Sigmoid colon (tissue), 7 donors: ENCODE measurements at places on chromosomes 13 and 19. TPM values are rescaled to one million over a fixed set of nuclear protein-coding genes. Genes with fewer than 3 reads are reported as not detected.
A peak's percentile ranks its signal among the peaks of the same experiment; 100 is the strongest.

GRCh38 chr13:60431108-60431700, 34.2 kb downstream of the TDRD3 start:
- no peak overlapping the region for H3K4me3 ChIP-seq
- DNase-seq = no peak
- H3K27me3 ChIP-seq = no peaks in the 10 kb centered on the region
- no peaks in the 10 kb centered on the region for H3K4me1 ChIP-seq
- no peaks in the 10 kb centered on the region for H3K36me3 ChIP-seq
- no peak overlapping the region for H3K27ac ChIP-seq

- no peak for DNase-seq
- H3K4me1 ChIP-seq = no peaks in the 10 kb centered on the region
- no peak overlapping the region for H3K27ac ChIP-seq
- no peaks in the 10 kb centered on the region for H3K36me3 ChIP-seq
These were observed 459.1 kb upstream of the ATXN8OS start for GRCh38 chr13:69648340-69649062.

GRCh38 chr19:48480183-48480557, 11.0 kb downstream of the CYTH2 start:
- H3K4me1 ChIP-seq = peaks cover 14% of the 10 kb centered on the region
- H3K27ac ChIP-seq = peak overlapping the region; percentile 86
- H3K36me3 ChIP-seq = peaks cover 32% of the 10 kb centered on the region
- peak overlapping the region; percentile 50 for H3K4me3 ChIP-seq
- no peaks in the 10 kb centered on the region for H3K27me3 ChIP-seq
- peak; percentile 89 for DNase-seq

DNA sequence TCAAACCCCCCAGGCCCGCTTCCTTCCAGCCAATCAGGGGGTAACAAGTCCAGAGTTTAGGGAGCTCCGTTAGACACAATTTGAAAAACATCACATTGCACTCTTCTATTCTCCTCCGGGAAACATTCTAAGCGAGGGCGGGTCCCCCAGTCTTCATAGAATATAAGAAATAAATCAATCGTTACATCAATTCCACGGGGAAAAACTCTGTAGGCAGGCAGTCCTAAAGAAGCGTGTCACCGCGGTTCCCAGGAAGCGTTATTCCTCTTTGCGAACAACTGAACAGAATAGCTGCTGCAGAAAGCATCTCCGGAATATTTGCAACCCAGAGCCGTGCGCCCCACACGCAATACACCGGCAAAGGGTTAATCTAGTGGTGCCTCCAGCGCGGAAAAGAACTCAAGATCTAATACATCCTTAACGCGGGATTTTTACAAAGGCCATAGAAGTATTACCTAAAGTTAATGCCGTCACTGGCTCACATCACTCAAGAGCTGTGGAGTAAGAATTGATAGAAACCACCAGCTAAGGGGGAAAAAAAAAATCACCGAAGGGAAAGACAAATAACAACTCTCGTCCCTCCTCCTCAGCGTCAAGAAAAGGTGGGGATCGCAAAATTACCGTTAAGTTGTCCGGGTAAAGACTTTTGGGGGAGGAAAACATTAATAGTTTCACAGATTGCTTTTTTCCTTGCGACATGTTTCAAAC, 65.1 kb downstream of the KCNRG start:
- H3K4me1 ChIP-seq = no peaks in the 10 kb centered on the region
- peak overlapping the region; percentile 90 for H3K27ac ChIP-seq
- peak; percentile 70 for DNase-seq
- no peaks in the 10 kb centered on the region for H3K36me3 ChIP-seq

- H3K27me3 ChIP-seq = no peaks in the 10 kb centered on the region
- DNase-seq = no peak
- H3K36me3 ChIP-seq = no peaks in the 10 kb centered on the region
- H3K27ac ChIP-seq = peak overlapping the region; percentile 24
- H3K4me3 ChIP-seq = no peak overlapping the region
- H3K4me1 ChIP-seq = no peaks in the 10 kb centered on the region
These were observed 8.5 kb downstream of the TBC1D4 start for GRCh38 chr13:75473468-75473867.

DNA sequence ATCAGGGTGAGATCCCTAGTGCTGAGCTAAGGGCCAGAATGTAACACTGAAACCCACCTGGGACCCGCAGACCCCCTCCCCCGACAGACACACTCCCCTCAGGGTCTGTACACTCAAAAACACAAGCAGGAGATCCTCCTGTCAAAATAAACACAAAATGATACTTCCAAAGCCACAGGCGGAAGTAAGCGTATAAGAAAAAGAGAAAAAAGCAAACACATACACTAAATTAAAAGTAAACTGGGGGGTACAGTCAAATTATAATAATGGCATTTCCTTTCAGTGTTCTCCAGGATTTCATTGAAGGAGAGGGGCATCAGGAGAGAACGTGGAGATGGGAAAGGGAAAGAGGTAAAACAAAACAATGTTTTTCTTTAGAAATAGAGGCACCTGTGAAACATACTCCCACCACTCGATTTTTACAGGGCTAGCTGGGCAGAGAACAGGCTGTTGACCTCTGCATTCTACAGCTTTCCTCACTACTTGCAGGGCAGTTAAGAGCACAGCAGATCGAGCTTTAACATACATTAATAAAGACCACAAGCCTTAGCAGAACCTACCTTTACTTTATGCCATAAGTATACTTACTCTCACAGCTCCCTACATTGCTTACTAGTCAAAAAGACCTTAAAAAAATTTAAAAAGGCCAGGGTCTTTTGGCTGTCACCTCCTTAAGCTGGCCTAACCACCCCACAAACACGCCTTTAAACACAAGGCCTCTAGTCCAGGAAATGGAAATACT, 5.3 kb downstream of the ZIC5 start:
- peak; percentile 17 for DNase-seq
- no peaks in the 10 kb centered on the region for H3K4me1 ChIP-seq
- H3K27me3 ChIP-seq = peaks cover 99% of the 10 kb centered on the region
- H3K36me3 ChIP-seq = no peaks in the 10 kb centered on the region
- no peak overlapping the region for H3K27ac ChIP-seq

The ICAM5 gene
- 0.54 TPM for total RNA-seq

The POGLUT2 gene
- 6.8 TPM for total RNA-seq

The MED26 gene
- 6.4 TPM for total RNA-seq

The CATSPERD gene
- total RNA-seq = not detected

The PABPC3 gene
- total RNA-seq = not detected

The ZNF560 gene
- total RNA-seq = not detected
